ENCODE measurements at places on chromosomes 6 and 20.

DNA sequence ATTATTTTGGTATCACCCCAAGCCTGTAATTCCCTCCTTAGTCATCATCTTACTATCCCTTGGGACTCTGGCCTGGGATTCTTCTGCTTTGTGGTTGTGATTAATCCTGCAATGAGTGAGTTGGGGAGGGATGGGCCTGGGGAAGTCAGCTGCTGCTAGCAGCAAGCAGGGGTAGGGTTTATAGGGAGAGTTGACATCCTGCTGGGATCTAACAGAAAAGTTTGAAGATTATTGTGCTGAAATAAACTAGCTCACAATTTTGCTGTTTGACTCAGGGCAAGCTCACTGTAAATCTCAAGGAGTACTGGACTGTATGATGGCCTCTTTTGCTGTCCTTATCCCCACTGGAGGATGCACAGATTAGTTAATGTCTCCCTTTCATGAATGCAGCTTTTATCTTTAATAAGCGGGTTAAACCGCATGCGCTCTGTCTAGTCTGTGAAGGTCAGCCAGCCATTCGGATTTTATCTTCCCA lies 83.4 kb downstream of the JARID2 start:
- DNase-seq, result no peak

- DNase-seq, result no peak
Measured at GRCh38 chr6:74577619-74578018, 628.2 kb downstream of the COL12A1 start.

DNA sequence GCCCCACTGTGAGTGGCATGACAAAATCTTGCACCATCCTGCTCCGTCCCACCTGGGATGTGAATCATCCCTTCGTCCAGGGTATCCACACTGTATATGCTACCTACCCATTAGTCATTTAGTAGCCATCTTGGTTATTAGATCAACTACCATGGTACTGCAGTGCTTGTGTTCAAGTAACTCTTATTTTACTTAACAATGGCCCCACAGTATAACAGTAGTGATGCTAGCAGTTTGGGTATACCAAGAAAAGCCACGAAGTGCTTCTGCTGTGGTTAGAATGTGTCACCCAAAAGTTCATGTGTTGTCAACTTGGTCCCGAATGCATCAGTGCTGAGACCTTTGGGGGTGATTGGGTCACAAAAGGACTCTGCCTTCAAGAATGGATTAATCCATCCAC lies 11.7 kb downstream of the OSER1 start:
- DNase-seq, result no peak

GRCh38 chr6:125699591-125699990 lies 49.8 kb upstream of the HEY2 start:
- no peak for DNase-seq

- no peak for DNase-seq
Measured at GRCh38 chr20:41534170-41534569, 84.0 kb downstream of the CHD6 start.

DNA sequence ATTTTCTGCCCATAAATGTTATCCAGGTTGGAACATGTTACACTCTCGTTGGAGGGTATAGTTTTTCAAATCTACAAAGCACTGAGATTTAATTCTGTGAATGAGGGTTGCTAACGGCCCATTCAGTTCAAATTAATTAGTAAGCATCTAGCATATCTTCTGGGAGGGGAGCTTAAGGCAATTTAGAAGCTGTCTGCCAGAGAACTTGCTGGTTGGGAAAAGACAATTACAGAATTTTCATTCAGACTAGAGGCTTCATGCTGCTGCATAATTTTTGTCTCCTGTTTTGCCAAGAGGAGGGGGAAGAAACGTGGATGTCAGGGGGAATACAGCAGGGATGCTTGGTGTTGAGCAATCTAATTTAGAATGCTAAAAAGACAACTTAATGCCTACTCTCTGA lies 268.3 kb upstream of the FAM83B start:
- peak; percentile 2 for DNase-seq

DNA sequence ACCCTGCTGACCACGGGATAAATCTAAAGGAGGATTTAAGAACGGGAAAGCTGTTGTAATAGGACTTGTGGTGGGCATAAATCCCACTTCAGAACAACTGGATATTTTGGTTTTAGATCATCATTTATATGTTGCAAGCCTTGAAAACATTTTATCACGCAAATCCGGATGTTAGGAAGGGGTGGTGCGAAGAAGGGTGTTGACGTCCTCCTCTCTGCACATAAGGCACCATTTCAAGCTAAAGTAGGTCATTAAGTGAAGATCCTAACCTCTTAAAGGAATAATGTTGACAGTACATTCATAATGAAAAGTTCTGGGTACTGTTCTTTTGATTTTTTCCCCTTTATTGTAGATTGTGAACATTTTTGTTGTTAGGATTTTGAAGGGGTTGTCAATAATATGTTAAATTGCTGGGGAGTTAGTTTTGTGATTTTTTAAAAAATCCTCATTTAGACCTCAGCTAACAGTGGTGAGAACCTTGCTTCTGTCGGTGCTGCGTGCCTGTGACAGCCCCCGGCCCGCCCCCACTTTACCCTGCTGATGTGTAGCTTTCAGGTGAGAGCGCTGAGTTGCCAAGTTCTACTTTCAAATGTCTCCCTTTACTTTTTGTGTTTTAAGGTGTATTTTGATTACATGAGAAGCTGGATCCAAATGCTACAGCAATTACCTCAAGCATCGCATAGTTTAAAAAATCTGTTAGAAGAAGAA lies 88.8 kb downstream of the MAP3K4 start:
- DNase-seq, result no peak

DNA sequence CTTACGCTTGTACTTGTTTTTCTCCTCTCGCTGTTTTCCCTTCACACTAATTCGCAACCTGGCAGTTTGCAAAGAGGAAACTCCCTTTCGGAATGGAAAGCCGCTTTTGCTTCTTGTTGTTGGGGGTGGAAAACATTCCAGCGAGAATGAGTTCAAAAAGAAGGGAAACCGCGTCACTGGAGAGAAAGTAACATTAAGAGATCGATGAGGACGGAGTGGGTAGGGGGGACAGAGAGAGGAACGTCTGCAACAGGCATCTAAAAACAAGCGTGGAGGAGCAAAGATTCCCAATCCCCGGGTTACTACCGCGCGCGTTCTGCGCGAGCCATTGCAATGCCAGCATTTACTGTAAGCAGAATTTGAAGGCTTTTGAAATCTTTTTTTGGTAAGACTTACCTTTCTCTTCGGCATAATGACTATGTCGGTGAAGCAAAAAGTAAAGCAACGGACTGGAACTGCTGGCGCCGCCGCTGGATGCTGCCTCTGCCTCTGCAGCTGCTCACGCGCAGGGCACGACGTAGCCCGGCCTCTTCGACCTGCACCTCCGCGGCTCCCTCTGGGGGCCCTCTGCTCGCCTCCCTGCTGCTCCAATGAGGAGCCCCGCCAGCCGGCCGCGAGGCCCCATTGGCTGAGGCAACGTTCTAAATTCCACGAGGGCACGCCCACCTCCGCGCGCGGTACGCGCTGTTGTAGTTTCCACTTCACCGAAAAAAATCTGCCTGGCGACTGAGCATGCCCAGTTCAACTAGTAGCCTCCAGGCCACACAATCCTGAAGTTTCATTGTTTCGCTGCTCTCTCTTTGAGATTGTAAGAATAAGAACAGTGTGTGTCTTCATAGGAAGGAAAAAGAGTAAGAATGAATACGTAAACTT lies at the start of gene HMGN3:
Gene HMGN3, minus strand, starts transcription at position 533 of the 873 bp plus-strand sequence.
- peak; percentile 97 for DNase-seq

GRCh38 chr6:156729248-156729647 lies 47.9 kb upstream of the ARID1B start:
- DNase-seq, result no peak

DNA sequence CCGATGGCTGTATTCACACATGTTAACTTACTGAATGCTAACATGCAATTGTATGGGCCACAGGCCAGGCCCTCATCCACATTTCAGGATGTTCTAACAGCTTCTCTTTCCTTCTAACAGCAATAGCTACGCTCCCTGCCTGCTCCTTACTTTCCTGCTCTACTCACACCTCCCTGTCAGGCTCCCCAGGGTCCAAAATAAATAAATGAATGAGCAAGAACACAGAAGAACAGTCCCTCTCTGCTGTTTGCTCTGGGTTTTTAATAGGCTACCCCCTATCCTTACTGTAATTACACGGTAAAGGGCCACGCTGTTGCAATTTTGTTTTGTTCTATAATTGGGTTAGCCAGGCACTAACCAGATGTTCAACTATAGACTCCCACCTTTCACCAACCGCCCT lies 135.6 kb downstream of the GMDS start:
- no peak for DNase-seq

GRCh38 chr6:34237722-34238584 lies 1.3 kb downstream of the HMGA1 start:
- no peak for DNase-seq

GRCh38 chr20:59150821-59151251 lies 12.8 kb upstream of the ZNF831 start:
- DNase-seq, result no peak

GRCh38 chr6:155248008-155249001 lies 15.5 kb upstream of the CLDN20 start:
- peak; percentile 64 for DNase-seq

DNA sequence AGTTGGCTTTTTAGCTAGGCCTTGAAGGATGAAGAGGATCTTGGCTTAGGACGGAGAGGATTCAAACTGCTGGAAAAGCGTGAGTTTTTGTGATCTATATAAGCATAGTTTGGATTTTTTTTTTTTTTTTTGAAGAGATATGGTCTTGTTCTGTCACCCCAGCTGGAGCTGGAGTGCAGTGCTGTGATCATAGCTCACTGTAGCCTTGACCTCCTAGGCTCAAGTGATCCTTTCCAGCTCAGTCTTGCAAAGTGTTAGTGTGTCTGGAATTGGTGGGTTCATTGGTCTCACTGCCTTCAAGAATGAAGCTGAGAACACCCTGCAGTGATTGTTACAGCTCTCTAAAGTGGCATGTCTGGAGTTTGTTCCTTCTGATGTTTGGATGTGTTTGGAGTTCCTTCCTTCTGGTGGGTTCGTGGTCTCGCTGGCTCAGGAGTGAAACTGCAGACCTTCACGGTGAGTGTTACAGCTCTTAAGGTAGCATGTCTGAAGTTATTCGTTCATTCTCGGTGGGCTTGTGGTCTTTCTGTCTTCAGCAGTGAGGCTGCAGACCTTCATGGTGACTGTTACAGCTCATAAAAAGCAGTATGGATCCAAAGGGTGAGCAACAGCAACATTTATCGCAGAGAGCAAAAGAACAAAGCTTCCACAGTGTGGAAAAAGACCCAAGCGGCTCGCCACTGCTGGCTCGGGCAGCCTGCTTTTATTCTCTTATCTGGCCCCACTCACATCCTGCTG lies 37.5 kb upstream of the NUP153 start:
- DNase-seq, result no peak

- no peak for DNase-seq
Measured at GRCh38 chr6:45185403-45186251, 142.5 kb upstream of the RUNX2 start.

GRCh38 chr20:48807586-48808381 lies 20.0 kb downstream of the PREX1 start:
- DNase-seq, result peak; percentile 83

GRCh38 chr6:7143476-7143974 lies 35.8 kb downstream of the RREB1 start:
- peak; percentile 57 for DNase-seq

DNA sequence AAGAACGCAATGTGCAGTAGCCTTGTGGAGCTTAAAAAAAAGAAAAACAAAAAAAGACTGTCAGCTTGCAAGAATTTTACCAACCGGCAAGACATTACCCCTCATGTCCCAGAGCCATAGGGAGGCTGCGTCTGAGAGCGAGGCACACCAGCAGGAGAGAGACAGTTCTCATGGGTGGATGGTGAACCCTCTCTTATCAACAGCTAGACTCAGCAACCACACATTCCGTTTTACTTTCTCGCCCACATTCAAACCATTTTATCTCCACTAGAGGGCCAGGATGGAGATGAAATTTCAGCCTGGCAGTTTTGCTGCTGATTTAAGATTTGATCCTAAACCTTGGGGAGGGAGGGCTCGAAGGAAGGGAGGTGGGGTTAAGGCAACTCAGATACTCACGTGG lies 247.0 kb downstream of the ATXN1 start:
- DNase-seq, result peak; percentile 85

GRCh38 chr6:42378536-42378935 lies 73.2 kb downstream of the TRERF1 start:
- DNase-seq, result no peak

GRCh38 chr6:21664314-21665109 lies 71.0 kb downstream of the SOX4 start:
- peak; percentile 79 for DNase-seq

GRCh38 chr6:45724511-45724910 lies 291.1 kb downstream of the CLIC5 start:
- peak; percentile 58 for DNase-seq

DNA sequence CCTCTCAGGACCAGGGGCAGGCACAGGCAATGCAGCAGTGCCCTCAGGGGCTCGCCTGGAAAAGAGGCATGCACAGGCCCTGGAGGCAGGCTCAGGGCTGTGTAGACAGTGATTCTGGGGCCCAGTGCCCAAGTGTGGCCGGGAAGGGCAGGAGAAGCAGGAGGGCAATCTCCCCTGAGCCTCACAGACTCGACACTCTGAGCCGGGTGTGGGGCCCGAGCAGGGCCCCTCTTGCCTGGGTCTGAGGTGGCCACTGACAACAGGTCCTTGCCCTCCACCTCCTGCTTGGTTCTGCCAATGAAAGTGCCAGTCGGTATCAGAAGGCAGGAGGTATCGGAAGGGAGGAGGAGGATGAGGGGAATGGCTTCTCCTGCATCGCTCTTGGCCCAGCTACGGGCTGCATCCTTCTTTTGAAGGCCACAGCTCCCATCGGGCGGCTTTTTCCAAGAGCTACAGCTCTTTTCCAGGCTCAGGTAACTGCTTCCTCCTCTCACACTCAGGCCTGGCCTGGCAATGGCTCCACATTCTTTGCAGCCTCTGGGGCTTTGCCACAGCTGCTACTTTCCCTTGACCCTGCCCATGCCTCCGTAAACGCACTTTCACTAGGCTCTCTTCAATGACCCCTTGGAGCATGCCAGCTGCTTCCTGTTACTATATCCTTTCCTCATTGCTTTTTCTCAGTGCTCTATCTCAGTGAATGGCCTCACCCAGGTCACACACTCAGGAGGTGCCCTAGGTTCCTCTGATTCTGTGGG lies 24.5 kb downstream of the GABRR2 start:
- DNase-seq, result no peak

GRCh38 chr6:167162591-167162990 lies 4.8 kb upstream of the GPR31 start:
- DNase-seq, result no peak

DNA sequence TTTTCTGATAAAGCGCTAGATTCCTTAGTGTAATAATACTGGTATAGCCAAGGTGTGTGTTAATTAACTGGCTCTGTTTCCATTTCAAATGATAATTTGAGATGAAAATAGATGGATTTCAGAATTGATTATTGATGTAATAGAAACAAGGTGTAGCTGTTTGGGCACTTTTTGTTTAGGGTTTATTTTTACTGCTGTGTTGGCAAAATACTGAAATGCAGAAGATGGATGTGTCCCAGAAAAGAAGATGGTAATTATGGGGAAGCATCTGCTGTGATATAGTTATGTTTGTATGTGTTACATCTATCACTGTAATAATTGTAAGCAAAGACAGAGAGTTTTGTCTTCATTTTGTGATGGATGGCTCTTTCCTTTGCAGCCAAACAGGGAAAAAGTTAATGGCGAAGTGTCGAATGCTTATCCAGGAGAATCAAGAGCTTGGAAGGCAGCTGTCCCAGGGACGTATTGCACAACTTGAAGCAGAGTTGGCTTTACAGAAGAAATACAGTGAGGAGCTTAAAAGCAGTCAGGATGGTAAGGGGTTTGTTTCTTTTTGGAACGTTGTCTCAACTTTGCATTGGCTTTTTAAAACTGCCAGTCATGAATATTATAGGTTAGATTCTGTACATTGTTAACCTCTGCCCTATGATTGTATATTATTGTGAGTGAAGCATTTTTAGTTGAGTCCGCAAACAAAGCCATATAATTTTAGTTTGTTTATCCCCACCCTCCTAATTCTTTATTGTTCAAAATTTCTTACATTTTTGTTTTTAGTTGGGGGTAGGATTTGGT lies 8.6 kb upstream of the ACAT2 start:
- DNase-seq, result no peak

Measured in spinal cord (tissue), 10 donors.